Kidney glomerular epithelial cell (primary cell): ENCODE measurements at places on chromosomes 1 and 21.

GRCh38 chr1:44240802-44241671 is 27.8 kb downstream of the DMAP1 start:
- no peak for DNase-seq

DNA sequence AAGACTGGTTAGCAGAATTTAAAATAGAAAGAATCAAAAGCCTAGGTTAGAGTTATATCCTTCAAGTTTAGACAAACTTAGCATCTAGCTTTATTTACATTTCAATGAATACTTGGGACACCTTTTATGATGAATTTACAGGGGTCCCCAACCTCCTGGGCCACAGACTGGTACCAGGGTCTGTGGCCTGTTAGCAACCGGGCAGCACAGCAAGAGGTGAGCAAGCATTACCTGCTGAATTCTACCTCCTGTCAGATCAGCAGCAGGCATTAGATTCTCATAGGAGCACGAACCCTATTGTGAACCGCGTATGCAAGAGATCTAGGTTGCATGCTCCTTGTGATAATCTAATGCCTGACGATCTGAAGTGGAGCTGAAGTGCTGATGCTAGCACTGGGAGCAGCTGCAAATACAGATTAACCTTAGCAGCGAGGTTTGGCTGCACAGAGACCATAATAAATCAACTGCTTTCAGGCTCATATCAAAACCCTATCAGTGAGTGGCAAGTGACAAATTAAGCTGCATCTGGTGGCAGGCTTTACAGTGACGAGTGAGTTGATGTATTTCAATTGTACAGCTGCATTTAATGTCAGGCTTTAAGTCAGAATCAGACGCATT is 82.0 kb downstream of the UCHL5 start:
- DNase-seq = no peak

DNA sequence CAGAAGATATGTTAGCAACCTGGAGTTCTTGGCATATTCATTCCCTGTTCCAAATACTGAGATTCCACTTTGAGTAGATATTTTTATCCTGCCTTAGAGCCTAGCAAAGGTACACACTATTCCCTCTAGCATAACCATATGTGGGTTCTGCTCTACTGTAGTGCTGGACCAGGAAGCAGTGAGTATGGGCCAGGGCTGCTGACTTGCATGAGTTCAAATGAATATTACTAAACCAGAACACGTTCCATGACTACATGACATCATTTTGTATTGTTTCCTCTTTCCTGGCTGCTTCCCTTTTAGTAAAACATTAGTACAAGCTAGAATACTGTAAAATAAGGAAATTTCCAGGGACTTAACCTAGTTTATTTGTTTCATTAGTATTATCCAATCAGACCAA is 41.1 kb downstream of the TNFSF18 start:
- no peak for DNase-seq

DNA sequence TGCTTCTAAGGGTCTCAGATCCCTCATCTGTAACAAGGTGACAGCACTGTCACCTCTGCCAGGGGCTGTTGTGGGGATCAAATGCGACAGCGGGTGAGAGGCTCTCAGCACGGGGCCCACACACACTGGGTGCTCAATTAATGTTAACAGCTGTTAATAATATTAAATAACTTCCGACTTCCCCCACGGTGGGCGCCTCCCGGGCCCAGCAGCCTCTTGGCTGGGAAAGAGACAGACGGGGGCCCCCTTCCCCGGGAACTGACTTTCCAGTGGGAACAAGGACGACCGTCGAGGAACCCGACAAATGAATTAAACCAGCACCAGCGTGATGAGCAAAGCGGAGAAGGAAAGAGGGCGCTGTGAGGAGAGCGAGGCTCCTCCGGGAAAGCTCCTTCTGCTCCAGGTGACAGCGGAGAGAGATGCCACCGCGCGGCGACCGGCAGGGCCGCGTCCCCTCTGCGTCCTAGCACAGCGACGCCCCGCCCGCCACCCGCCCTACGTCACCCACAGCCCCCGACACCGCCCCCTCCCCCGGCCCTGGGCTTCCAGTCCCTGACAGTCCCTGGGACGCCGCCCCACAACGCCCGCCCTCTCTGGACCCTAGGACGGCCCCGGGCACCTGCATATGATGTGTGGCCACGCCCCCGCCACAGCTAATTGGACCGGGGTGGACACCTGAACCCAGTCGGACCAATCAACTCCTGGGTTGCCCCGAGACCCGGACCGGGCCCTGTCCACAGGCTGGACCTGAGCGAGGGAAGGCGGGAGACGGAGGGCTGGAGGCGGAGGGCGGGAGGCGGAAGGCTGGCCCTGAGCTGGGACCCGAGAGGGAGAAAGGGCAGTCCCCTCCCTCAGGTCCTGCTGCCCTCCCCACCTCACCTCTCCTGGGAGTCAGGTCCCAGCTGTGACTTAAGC is 38.2 kb downstream of the MATN1 start:
- no peak for DNase-seq

DNA sequence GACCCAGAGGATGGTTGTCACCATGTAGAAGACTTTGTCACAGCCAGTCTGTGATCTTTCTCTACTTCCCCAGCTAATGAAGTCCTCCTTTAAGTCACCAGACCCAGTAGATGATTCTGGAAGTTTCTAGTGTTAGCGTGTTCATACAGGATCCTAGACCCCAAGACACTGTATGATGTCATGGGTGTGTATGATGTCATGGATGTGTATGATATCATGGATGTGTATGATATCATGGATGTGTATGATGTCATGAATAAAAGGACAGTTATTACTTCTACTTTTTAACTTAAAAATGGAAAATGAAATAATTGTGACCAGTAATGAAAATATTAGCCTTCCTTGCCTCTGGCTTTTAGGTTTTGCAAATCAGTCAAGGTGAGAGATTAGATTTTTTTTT is 260.0 kb downstream of the FMN2 start:
- no peak for DNase-seq

- no peak for DNase-seq
Observed at GRCh38 chr21:41864311-41865001, 14.7 kb downstream of the PRDM15 start.

GRCh38 chr1:174976436-174977108 is 23.2 kb upstream of the CACYBP start:
- peak; percentile 45 for DNase-seq

GRCh38 chr1:206761159-206761768 is 9.3 kb upstream of the IL19 start:
- no peak for DNase-seq

GRCh38 chr1:84174051-84174556 is 30.0 kb downstream of the PRKACB start:
- DNase-seq = peak; percentile 95
